ENCODE measurements at places on chromosomes 12 and 14. TPM values are rescaled to one million over a fixed set of nuclear protein-coding genes. Genes with fewer than 3 reads are reported as not detected.

GRCh38 chr14:64728106-64728505 is 23.9 kb downstream of the PLEKHG3 start:
- no peak for DNase-seq

- no peak for DNase-seq
Observed at GRCh38 chr12:54418441-54419087, 502 bp downstream of the ITGA5 start.

- DNase-seq: no peak
Observed at GRCh38 chr14:71119832-71120231, 212.6 kb downstream of the PCNX1 start.

- DNase-seq: no peak
Observed at GRCh38 chr12:118925407-118925806, 55.9 kb upstream of the SRRM4 start.

GRCh38 chr14:55446833-55447232 is 6.4 kb upstream of the TBPL2 start:
- no peak for DNase-seq

- DNase-seq: no peak
Observed at GRCh38 chr12:120473807-120474615, 4.5 kb upstream of the SRSF9 start.

DAO gene
- polyA plus RNA-seq: not detected
